Fibroblast of skin of left quadriceps (primary cell): ENCODE measurements at places on chromosomes 1 and 21.

DNA sequence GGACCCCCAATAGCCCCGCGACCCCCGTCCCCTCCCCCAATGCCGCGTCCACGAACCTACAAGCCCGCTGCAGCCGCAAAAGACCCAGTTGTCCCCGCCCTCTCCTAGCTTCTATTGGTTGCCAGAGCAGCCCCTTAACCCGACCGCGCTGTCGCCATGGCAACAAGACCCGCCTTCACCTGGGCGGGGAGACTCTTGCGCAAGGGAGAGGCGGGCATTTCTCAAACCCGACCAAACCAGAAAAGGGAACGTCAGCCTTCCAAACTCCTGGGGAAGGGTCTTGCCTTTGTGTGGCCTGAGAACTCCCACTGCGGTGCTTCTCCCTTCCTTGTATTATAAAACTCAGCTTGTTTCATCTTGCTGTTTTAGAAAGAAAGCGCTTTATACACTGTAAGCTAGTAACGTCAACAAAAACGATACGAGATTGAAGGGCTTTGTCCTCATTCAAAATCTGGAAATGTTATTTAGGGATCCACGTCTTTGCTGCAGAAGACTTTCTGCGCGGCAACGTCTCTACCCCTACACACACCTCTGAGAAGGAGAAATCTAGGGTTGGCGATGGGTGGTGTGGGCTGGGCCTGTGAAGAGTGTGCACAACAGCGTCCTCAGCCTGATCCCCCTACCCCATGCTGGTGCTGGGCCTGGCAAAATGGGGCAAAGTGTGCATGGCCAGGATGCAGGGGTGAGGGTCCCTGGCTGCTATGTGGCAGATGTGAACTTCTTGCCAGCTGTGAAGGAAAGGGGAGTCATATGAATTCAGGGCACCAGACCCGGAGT lies at the start of gene TMEM9:
TSS of gene TMEM9 (minus strand) at position 86 of the 777 bp plus-strand sequence. CDS start 551 bp downstream, outside the sequence.
- DNase-seq: peak; percentile 91

GRCh38 chr1:70405780-70406416 lies 5.2 kb upstream of the CTH start:
- DNase-seq: no peak

GRCh38 chr1:150572918-150573647 lies 6.3 kb downstream of the MCL1 start:
- DNase-seq: no peak

DNA sequence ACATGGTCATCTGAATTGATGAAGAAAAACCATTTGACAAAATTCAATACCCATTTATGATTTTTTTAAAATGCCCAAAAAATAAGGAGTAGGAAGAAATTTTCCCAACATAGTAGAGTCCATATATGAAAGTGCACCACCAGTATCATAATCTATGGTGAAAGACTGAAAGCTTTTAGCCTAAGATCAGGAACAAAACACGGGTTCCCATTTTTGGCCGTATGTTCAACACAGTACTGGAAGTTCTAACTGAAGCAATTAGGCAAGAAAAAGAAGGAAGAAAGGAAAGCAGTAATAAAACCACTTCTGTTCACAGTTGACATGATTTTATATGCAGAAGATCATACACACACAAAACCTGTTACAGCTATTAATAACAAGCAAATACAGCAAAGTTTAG lies 227.8 kb upstream of the RAB4A start:
- no peak for DNase-seq
